ENCODE measurements at places on chromosomes 11 and 22.
A peak's percentile ranks its signal among the peaks of the same experiment; 100 is the strongest.

DNA sequence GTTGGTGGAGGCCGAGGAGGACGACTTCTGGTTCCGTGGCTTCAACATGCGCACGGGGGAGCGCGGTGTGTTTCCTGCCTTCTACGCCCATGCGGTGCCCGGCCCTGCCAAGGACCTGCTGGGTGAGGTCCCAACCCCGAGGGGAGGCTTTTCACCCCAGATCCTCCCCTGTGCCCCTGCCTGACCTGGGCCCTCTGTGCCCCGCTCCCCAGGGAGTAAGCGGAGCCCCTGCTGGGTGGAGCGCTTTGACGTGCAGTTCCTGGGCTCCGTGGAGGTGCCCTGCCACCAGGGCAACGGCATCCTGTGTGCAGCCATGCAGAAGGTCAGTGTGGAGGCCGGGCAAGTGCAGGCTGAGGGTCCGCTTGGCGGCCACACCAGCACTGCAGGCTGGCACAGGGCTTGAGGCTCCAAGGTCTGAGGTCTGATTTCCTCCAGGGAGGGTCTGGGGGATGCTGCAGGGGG, 5.1 kb downstream of the MAPK8IP2 start:
- DNase-seq: no peak

GRCh38 chr11:92284107-92284506, 59.5 kb downstream of the FAT3 start:
- DNase-seq: no peak

DNA sequence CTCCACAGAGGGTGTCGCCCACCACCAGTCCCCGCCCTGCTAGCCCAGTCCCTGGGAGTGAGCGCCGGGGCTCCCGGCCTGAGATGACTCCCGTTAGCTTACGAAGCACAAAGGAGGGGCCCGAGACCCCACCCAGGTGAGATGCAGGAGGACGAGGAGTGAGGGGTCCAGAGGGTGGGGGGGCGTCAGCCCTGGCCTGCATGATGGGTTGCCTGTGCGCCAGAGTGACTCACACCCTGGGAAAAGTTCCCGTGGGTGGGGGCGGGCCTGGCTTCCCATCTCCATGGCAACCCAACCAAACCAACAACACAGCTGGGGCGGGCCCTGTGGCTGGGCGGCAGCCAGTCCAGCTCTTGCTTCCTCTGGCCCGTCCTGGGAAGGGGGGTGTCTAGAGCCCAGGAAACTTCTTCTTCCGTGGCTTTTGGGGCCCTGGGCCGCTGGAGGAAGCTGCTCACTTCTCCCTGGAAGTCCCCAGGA, 4.5 kb downstream of the GAS2L1 start:
- peak; percentile 10 for DNase-seq

GRCh38 chr11:114362958-114363357, 37.4 kb downstream of the C11orf71 start:
- no peak for DNase-seq

DNA sequence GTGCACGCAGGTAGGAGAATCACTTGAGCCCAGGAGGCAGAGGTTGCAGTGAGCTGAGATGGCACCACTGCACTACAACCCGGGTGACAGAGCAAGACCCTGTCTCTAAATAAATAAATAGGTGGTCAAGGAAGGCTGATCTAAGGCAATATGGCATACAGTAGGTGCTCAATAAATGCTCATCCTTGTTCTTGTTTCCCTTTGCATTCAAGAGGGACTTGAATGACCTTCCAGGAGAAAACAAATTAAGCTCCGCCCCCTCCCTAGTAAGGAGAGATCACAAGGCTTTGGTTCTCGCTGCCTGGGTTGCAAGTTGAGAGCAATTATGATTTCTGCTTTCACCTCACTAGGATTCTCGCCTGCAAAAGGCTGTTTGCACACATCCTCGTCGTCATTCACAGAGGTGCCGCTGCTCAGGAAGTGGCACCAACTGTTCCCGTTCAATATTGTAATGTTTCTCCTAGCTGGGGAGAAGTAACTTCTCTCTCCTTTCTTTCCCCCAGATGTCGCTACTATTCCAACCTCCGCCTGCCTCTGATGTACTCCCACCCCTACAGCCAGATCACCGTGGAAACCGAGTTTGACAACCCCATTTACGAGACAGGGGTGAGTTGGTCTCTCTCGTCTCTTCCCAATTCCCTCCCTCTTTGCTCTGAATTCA, 51.8 kb upstream of the ASPHD2 start:
- DNase-seq: no peak

DNA sequence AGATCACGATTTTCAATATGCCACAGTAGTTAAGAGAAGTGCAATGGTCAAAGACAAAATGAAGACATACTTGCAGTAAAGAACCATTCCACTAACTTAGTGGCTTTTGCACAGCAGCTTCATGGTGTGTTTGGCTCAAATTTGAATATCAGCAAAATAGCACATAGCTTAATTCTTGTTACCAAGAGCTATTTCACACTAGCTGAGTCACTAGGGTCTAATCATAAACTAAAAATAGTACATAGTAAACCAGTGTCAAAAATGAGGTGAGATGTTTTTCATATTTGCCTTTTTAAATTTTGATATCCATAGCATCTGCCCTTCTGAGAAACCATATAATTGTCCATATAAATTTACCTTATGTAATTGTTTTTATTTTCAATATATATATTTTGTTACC, 325.0 kb upstream of the LUZP2 start:
- DNase-seq: no peak

- no peak for DNase-seq
Observed at GRCh38 chr11:33135216-33135615, 26.1 kb downstream of the CSTF3 start.

GRCh38 chr11:16512198-16512898, 156.0 kb upstream of the SOX6 start:
- no peak for DNase-seq

DNA sequence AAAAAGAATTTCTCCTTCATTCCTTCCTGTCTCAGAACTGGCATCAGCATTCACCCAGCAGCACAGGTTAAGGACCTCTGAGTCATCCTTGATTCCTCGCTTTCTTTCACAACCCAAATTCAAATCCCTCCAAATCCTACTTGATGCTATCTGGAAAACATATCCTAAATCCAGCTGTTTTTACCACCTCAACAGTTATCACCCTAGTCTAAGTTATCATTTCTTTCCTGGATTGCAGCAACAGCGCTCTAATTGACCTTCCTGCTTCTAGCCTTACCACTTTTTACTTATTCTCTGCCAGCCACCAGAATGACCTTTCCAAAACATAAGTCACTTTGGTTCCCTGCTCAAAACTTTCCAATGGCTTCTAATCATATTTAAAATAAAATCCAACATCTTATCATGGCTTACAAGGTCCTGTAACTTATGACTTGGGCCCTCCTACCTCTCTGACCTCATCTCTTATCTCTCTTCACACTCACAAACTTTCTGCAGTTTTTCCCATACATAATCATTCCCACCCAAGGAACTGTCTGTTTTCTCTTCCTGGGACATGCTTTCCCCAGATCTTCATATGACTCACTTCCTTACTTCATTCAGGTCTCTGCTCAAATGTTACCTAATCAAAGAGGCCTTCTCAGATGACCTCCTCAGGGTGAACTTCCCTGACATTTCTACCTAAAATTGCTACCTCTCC, 119.4 kb downstream of the TTC28 start:
- no peak for DNase-seq

GRCh38 chr11:121282886-121283502, 9.6 kb upstream of the SC5D start:
- no peak for DNase-seq

- DNase-seq: no peak
Observed at GRCh38 chr11:67384851-67385366, 6.9 kb upstream of the RAD9A start.

DNA sequence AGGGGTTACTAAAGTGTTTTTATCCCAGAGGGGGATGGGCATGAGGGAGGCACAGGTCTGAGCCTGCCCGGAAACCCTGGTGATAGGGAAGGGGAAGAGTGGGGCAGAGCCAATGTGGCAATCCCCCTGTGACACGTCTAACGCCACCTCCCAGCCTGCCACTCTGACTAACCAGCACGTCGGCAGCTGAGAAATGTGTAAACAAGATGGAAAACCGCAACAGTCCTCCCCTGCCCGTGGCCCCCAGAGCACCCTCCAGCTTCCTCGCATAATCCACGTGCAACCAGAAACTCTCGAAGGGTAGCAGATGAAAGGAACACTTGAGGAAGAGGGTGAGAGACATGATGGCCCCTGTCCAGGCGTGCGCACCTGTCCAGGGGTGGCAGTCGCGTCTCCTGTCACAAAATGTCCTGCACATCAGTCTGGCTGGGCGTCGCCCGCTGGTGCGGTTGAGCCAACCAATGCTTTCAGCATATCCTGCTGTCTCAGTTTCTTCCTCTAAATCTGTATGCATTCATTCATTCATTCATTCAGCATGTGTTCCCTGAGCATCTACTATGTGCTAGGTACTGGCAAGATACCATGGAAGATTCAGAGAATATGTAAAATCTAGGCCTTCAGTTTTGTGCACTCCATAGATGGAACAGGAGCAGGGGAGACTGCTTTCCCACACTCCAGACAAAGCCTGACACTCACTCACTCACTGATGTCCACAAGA, 4.5 kb downstream of the TMPRSS4 start:
- no peak for DNase-seq

DNA sequence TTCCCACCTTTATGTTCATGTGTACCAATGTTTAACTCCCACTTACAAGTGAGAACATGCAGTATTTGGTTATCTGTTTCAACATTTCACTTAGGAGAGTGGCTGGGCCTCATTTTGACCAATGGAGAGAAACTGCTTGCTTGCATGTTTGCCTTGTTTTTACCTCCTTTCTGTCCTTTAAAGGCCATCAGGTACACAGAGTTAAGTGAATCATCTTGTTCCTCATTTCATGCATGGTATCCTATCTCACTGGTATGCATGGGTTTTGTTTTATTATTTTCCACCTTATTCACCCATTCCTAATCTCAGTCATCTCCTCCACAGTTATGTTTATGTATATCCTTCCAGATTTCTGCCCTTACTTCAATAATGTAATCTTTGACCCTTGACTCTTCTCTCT, 101.0 kb downstream of the ELP4 start:
- DNase-seq: no peak

DNA sequence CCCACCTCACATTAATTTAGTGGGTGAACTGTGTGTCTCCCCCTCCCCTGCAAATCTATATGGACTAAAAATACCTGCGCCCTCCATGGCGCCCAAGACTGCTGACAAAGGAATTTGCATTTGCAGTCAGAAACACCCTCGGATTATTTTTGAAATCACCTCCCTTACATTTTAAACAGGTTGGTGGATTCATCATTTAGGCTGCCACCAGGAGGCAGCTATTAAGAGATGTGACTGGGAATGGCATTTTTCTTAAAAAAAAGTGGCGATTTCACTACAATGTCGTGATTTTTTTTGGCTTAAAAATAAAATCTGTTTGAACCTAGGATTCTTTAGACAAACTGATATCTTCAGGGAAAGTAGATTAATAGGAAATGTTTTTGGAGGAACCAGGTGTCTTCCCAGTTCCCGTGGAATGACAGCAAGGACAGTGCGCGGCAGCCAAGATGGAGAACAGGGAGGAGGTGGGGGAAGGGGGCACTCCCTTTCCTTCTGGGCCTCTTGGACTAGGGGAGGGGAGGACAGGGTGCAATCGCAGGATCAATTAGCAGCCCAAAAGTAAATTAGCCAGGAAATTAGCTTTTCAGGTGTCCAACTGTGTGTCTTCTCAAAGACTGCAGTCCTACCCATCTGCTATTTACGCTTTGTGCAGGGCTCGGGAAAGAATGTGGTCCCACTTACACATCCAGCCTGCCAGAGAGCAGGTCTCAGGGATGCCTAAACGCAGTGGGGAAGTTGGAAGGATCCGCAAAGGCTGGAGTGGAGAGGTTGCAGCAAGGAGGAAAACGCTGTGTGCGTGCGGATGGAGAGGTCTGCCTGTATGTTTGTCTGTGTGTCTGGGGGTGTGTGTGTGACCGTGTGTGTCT, 496.4 kb downstream of the NTM start:
- DNase-seq: peak; percentile 24

GRCh38 chr11:113681282-113681681, 24.8 kb downstream of the TMPRSS5 start:
- DNase-seq: no peak

GRCh38 chr22:24230911-24231656, 13.8 kb downstream of the GGT5 start:
- DNase-seq: no peak

GRCh38 chr11:3208272-3208671, 10.3 kb downstream of the MRGPRG start:
- DNase-seq: no peak

GRCh38 chr22:46652847-46653331, 32.7 kb downstream of the GRAMD4 start:
- peak; percentile 58 for DNase-seq

GRCh38 chr11:37988031-37988430, 1390.0 kb upstream of the RAG2 start:
- DNase-seq: no peak

- no peak for DNase-seq
Observed at GRCh38 chr22:20035375-20036083, 14.6 kb downstream of the TANGO2 start.

- DNase-seq: no peak
Observed at GRCh38 chr11:115407496-115407895, 96.7 kb downstream of the CADM1 start.

GRCh38 chr11:62105667-62106191, 18.1 kb upstream of the INCENP start:
- DNase-seq: no peak

- no peak for DNase-seq
Observed at GRCh38 chr22:20002636-20003035, 14.0 kb downstream of the ARVCF start.

- no peak for DNase-seq
Observed at GRCh38 chr11:46611526-46612304, 5.3 kb downstream of the HARBI1 start.

DNA sequence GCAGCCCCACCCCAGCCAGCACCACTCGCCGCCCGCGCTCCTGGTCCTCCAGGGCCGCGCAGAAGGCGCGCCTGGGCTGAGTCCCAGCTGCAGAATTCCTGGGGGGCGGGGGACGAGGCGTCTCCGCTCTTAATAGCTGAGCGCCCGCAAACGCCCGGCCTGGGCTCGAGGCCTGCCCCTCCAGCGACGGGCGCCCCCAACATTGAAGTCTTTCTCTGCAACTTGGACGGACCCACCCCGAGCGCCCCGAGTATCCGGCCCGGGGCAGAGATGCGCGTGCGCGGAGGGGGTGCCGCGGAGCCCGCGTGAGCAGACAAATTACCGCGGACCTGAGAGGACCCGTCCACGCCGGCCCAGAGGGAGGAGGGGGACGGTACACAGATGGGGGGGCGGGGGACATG, 6.7 kb upstream of the SYT7 start:
- DNase-seq: peak; percentile 43

GRCh38 chr11:81655351-81655750, 1078.3 kb downstream of the FAM181B start:
- DNase-seq: no peak

DNA sequence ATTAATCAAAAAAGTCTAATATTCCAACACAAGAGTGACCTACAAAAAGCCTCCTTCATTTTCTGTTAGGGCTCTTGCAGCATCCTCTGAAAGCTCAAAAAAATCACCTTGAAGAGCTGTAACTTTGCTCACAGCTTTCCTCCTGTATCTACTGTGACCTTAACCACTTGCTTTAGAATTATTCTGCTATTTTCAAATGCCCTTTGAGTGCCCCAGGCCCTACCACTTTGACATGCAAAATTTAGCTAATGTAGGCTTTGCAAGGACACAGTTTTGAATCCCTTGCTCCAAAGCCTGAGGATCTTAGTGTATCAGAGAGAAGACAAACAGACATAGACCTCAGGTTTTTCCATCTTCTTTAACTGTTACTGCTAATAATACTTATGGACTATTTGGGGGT, 253.1 kb downstream of the LRRC4C start:
- DNase-seq: no peak

GRCh38 chr11:110297076-110297725, 787 bp upstream of the RDX start:
- no peak for DNase-seq

GRCh38 chr11:76792505-76793264, 9.5 kb downstream of the TSKU start:
- no peak for DNase-seq
